ENCODE measurements at places on chromosomes 5 and 9.

GRCh38 chr9:128554155-128554862 lies 1.9 kb downstream of the SPTAN1 start:
- DNase-seq: no peak

DNA sequence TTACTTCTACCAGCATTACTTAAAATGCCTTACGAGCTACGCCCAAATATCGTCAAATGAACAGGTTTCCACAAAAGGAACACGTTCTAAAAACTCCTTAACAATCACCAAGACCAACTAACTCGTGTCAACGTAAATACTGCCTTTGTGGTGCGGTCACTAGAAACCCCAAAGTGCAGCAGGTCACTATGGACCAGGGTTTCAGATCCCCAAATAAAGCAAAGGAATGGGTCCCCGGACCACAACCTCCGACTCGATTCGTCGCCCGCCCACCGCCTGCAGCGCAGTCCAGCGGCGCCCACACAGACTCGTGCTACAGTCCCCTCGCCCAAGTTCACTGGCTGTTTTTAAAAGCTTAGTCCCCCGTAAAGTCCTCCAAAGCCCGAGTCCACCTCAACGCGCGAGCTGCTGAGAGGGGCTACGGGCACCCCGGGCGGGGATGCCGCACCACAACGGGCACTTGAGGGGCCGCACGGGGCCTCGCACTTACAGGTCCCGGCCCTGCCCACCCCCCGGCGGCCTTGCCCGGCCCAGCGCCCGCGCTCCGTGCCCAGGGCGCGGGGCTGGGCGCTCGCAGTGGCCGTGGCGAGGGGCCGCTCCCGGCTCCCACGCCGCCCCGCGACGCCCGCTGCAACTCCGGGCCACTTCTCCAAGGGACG lies 1.1 kb downstream of the NFIB start:
- DNase-seq: peak; percentile 59

GRCh38 chr9:89593727-89594427 lies 10.9 kb upstream of the GADD45G start:
- DNase-seq: peak; percentile 15

GRCh38 chr9:91039125-91039834 lies 237.7 kb downstream of the SYK start:
- no peak for DNase-seq
